ENCODE measurements at places on chromosomes 13 and 19.

DNA sequence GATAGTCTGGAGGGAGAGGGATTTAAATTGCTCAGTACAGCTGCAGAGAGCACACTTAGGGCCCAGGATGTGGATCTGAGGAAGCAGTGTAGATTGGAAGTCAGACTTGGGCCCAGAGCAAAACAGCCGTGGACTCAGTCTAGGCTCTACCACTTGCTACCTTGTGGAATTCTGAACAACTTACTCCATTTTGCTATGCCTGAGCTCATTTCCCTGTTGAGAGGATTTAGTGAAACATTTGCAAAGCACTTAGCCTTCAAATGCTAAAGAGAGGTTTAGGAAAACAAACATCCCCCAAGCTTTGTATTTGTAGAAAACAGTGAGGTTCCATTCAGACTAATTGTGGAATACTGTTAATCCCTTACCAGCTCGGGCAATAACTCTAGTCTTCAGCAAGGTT, 453.4 kb upstream of the ZNF507 start:
- DNase-seq = no peak

- no peak for DNase-seq
Measured at GRCh38 chr19:16038196-16038695, 38.0 kb upstream of the TPM4 start.

GRCh38 chr13:110557610-110558305, 3.8 kb downstream of the RAB20 start:
- no peak for DNase-seq

DNA sequence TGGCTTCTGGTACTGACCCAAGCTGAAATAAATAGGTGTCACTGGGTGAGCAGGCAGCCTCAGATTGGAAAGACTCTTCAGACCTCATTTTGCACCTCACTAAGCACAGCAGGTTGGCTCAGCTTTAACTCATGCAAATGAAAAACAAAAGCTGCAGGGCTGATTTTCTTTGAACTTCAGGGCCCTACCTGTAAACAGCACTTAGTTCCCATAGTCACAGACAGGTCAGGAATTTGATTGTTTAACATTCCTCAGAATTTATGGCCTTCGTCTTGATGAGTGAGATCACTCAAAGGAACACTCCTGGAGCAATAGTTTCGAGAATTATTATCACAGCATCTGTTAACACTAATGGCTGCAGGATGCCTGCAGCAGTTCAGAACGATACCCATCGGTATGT, 718.5 kb downstream of the EFNB2 start:
- DNase-seq = no peak

- no peak for DNase-seq
Measured at GRCh38 chr13:25351404-25351803, 20.4 kb upstream of the ATP8A2 start.

DNA sequence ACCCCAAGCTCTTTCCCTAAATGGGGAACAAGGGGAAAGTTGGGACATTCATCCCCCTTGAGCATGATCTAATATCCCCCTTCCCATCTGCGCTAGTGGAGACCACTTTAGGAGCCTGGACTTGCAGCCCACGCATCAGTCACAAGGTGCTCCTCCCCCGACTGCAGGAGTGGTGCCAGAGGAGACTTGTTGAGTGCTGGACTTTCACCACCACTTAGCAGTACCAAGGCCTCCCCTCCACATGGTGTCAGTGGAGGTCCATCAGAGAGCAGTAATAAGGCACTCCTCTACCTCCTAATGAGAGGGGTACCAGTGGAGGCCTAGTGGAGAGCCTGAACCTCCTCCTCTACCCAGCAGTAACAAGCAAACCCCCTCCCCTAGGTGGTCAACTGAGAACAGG, 22.5 kb downstream of the CAB39L start:
- DNase-seq = no peak

- DNase-seq = no peak
Measured at GRCh38 chr13:113584870-113585671, 518 bp downstream of the TFDP1 start.

DNA sequence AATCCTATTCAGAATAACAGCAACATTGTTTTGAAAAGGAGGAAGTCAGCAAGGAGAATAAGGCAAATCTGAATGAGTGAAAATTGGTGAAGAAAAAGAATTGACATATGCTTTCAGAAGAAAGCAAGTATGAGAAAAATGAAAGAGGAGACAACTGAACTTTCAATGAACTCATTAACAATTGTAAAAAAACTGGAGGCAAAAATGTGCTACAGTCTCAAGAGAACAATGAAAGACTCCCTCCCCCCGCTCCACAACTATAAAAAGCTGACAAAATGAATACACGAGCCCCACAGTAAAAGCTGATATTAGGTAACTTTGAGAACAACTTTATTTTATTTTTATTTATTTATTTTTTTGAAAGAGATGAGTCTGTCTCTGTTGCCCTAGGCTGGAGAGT, 373.1 kb downstream of the DIAPH3 start:
- DNase-seq = peak; percentile 13

DNA sequence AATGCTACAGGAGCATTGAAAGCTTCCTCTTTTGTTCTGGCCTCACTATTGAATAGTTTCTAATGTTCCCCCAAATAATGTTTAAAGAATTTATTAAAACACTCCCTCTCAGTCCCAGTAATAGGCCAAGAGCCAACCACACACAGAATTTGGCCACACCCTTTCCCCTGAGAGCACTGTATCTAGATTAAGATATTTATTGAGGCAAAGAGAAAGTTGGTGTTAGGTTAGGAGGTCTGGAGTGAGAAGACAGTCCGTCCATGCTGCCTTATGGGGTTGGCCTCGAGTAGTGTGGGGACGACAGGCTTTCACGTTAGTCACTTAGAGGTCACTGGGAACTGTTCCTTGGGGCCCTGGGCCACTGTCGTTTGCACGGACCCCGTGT, 122.9 kb upstream of the RNF113B start:
- no peak for DNase-seq

GRCh38 chr13:107210723-107211030, 642.7 kb upstream of the ARGLU1 start:
- peak; percentile 46 for DNase-seq

- DNase-seq = no peak
Measured at GRCh38 chr13:46894568-46894967, 2.3 kb downstream of the HTR2A start.

GRCh38 chr13:37752146-37752545, 117.4 kb downstream of the TRPC4 start:
- no peak for DNase-seq

DNA sequence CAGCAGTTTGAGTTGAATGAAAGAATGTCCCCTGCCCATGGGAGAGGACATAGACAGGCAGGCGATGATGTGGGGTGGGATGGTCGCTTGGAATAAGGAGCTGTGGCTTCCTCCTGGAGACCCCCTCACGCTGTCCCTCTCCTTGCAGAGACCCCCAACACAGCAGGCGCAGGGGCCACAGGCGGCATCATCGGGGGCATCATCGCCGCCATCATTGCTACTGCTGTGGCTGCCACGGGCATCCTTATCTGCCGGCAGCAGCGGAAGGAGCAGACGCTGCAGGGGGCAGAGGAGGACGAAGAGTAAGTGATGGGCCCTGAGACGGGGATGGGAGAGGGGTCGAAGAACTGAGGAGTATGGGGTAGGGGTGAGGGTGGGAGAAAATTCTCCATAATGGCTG, 9.0 kb upstream of the TOMM40 start:
- no peak for DNase-seq

- no peak for DNase-seq
Measured at GRCh38 chr19:18697680-18698079, 14.2 kb downstream of the CRTC1 start.

DNA sequence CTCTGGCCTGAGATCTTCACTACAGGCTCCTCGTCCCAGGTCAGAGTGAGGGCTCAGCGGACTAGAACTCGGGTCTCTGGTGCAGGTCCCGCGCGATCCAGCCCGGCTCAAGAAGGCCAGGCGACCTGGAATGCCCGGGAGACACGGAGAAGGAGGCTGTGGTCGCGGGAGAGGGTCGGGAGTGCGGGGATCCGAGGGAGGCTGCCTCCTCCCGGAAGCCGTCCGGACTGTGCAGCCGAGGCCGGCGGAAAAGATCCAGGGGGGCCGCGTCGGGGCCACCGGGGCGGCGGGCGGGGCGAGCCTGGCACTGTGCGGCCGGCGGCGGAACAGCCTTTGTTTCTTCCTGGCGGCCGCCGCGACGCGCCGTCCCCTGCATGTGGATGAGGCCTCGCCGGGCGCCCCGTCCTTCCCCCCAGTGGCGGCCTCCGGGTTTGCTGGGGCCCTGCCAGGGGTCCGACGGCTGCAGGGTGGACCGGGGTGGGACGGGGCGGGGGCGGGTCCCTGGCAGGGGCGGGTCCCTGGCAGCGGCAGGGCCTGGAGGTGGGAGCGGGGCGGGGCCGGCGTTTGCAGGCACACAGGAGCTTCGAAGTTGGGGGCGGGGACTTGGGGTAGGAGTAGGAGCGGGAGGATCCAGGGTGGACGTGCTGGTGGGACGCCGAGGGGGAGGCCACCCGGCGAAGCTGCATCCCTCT, 1.0 kb upstream of the SLC7A10 start:
- no peak for DNase-seq

- DNase-seq = peak; percentile 71
Measured at GRCh38 chr19:52269338-52270261, at the start of gene ZNF766. Gene ZNF766 (plus strand): TSS chr19:52269587. CDS start chr19:52269614, 27 bp downstream.
